Lower leg skin (tissue), 4 donors: ENCODE measurements at places on chromosomes 5 and 9.

DNA sequence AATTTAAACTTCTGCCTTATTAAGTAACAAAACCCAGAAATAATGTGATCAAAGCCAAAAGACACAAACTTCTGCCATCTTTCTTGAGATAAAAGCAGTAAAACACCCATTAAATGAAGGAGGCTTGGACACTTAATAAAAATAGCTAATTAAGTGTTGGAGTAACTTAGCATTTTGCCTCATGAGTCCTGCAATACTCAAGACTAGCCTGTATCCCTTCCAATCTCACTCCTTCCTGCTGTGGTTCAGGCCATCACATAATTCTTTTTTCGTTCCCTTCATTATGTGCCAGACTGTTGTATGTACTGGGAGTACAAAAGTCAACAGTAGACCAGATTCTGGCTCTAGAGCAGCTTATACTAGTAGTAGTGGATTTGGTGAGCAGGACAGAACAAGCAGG lies 250.2 kb downstream of the NFIB start:
- no peak for DNase-seq

DNA sequence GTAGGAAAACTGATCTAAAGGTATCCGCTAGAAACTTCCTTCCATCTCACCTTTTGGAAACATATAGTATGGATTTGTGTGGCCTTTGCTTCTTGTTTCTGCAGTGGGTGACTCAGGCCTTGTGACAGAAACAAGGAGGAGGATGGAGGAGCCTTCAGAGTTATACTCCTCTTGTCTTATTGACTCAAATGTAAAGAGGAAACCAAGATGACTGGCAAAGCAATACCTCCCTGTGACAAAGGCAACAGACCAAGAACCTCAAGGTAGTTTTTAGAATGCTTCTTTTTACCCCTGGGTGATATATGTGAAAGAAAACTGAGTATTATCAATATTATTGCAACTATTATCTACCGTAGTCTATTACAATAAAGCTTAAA lies 123.3 kb upstream of the SLIT3 start:
- no peak for DNase-seq

DNA sequence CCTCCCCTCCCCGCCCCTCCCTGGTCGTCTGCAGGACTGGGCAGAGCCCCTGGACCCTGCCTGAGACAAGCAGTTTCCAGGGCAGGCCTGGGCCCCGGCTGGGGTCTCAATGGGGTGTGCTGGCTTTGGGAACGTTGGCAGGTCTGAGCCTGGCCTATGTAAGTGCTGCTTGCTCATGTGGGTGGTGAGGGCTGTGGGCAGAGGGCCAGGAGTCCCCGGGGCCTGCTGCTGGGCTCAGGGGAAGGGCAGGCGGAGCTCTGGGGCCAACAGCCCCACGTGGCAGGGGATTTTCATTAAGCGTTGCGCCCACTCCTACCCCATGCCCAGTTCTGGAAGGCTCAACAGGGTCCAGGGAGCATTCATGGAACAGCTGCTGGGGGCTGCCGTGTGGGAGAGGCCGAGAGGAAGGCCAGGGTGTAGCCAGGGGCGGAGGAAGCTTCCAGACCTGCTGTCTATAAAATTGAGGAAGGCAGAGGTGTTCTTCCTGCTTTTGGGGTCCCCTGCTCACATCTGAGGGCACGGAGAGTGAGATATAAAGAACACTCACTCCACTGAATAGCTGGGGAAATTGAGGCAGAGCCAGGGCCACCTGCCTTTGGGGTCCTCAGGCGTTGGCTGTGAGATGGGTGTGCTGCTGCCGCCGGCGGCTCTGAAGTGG lies 32.5 kb downstream of the RXRA start:
- no peak for DNase-seq

DNA sequence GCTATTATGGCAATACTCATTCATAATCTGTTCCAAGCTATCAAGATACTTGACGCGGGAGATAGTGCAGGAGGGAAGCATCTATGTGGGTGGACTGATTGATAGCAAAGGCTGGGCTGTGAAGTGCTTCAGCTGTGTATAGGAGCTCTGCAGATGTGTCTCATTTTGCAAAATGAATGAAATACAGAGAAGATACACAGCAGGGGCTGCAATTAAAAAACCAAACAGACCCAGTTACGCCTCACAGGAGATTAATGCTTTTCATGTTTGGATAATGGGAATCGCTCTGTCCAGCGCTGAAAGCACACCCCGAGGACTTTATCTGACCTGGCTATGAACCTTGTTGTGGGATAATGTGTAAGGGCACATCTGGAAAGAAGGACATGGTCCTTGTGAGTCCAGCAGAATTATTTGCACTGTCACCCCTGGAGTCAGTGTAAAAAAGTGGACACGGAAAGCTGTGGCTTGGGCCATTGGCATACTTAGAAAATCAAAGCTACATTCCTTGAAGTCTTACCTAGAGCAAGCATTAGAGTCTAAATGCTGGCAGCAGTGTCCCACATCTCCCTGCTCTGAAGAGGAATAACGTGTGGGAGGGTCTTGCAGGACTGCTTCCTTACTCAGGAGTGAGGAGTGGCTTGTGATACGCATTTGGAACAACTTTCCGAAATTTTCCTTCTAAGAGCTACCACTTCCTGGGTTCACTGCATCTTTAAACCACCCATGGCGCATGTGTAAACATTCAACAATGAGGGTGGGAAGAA lies 2.6 kb downstream of the SH3RF2 start:
- DNase-seq, result no peak

DNA sequence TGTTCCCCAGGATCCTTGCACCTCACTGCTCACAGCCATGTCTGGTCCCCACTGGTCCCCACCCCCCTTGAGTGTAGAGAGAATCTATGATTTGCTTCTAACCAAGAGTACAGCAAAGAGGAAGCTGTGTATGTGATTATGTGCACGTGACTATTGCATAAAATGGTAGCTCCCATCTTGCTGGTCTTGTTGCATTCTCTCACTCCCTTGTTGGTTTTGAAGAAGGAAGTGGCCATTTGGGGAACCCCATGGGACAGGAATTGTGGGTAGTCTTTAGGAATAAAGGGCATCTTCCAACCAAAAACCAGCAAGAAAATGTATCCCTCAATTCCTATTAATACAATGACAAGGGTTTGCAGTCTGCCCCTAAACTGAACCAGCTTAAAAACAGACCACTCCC lies 5.2 kb upstream of the FCN2 start:
- DNase-seq, result no peak

- no peak for DNase-seq
Measured at GRCh38 chr5:163473635-163474243, 13.3 kb downstream of the HMMR start.

DNA sequence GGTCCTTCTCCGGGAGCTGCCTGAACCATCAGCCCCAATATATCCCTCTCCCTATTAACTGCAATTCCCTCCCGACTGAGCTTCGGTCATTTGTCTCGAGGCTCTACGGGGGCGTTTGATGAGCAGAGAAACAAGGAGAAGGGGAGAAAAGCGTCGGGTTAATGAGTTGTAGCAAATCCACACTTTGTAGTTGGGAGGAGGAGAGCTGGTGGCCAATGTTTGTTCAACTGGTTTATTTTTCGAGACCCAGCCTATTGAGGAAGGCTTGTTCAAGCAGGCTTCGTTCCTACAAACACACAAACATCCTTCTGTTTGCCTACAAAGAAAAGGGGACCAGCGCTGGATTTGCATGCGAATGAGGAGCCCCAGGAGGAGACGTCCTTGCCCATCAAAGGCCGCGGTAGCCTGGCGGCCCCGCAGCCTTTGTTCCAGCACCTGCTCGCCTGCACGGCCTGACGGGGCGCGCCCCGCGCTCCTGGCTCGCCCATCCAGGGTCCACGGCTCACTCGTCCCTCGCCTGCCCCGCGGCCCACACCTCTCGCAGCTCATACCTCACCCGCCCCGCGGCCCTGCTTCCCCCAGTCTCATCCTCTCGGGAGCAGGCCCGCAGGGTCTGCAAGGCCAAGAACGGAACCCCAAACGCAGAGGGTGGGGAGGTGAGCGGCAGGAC lies 4.6 kb downstream of the FOXD1 start:
- no peak for DNase-seq

GRCh38 chr9:93665128-93665636 lies 88.8 kb downstream of the PHF2 start:
- DNase-seq, result no peak
